ENCODE measurements at places on chromosomes 4 and X.

DNA sequence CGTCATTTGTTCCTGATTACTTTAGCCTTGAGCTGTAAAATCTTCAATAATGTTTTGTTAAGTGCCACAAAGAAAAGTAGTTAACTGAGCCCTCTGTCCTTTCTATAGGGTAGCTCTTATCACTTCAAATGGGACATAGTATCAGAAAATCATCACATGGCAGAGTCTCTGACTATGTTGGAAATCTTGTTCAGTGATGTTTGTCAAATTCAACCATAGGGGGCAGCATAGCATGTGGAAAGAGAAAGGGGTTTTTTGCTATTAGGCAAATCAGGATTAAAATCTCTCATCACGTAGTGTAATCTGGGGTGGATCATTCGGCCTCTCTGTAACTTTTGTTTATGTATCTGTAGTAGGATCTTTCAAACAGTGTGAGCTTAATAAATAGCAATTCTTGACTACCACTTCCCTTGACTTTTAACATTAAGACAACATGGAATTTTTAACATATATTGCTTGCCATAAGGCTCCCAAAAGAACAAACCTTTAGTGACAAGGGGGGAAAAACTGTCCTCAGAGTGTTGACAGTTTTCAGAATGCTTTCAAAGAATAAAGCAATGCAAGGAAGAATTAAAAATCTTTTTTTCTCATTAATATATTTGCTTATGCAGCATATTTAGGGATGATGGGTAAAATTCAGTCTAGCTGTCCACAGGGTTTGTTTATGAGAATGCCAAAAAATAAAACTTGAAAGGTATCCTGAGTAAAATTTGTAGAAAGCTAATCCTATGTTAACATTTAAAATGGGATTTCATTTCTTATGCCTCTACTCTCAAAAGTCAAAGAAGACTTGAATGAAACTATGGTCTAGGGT is 127.2 kb downstream of the FBXW7 start:
- DNase-seq, result peak; percentile 14

DNA sequence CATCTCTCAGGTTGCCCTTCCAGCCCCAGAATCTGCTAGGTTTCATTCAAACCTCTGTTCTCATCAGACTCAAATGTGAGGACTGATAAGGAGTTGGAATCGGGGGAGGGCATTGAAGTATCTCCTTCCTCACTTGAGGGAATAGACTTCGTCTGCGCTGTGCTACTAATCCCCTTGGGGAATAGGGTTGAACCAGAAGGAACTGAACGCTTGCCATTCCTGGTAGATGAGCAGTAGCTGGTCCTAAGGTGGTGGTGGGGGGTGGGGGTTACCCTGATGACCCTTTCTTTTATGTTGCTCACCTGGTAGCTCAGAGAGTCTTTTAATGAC is 692 bp upstream of the SLC9A7 start:
- DNase-seq, result no peak

GRCh38 chrX:41692162-41692749 is 3.5 kb downstream of the GPR34 start:
- DNase-seq, result peak; percentile 72

DNA sequence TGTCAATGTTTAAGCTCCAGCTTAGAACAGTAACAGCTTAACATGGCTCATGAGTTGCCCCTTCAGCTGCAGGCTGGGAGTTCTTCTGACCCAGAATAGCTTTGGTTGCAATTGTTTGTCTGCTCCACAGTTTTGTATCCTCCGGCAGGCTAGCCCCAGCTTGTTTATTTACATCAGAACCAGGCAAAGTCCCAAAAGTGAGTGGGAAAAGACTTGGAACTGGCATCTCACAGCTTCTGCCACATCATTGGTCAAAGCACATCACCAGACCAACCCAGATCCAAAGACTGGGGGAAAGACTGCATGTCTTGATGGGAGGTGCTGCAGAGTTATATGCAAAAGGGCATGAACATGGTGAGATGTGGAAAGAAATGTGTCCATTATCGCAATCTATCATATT is 231.2 kb upstream of the CPEB2 start:
- DNase-seq, result peak; percentile 97

GRCh38 chr4:174640146-174640545 is 117.9 kb upstream of the HPGD start:
- no peak for DNase-seq

GRCh38 chrX:17580539-17581152 is 156.6 kb upstream of the SCML1 start:
- DNase-seq, result peak; percentile 80

GRCh38 chr4:101201421-101201820 is 145.9 kb downstream of the PPP3CA start:
- DNase-seq, result no peak

DNA sequence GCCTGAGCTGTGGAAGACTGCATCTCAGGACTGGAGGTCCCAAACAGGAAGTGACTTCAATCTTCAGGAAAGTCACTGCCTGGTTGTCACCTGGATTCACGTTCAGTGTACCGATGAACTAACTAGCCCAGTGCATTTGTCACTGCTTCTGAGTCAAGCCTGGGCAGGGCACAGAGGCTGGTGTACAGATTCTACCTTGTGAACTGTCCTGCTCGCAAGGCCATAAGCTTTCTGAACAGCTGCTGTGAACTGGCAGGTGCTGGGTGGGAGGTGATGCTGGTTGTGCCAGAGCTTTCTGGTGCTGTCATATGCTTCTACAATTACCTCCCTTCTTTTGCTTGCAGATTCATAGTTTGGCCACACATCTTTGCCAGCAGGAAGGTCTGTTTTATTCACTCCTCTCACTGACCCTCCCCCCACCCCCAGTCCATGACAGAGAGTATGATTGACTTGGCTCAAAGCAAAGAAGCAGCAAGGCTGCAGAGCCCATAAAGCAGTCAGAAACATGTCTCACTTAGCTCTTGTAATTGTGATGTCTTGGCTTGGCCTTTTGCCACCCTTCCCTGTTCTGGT is 40.5 kb downstream of the ZCCHC12 start:
- DNase-seq, result no peak

DNA sequence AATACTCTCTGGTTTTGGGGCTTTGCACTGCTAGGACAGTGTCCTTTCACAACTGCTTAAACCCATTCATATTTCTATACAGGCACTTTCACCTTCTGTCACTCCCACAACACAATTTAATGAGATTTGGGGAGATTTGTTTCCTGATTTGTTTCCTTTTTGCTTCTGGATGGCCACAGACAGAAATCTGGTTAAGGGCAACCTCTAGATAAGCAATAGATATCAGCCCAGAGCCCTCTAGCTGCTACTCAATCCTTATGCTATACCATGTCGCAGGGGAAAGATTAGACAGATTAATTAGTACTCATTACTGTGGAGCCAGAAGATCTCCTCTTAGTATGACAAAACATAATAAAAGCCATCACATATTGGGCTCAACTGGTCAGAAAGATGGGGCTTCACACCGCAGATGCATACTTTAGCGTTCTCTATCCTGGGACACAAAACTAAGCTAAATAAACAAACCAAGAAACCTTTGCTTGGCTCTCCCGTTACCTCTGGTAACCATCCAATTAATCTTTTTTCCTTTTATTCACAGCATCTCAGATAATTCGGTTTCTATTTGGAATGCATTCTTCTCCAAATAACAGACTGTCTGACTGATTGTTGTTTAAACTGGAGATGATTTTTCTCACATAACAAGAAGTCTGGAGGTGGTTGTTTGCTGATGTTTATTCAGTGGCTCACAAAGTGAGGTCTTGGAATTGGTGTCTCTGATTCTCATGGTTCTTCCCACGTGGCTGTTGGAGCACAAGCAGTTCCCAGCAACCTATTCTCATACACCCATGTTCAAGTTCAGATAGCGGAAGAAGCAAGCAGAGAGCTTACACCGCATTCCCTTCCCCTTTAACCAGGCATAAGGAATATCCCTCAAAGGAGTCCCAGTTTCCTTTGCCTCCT is 41.0 kb upstream of the ZNF330 start:
- no peak for DNase-seq

- no peak for DNase-seq
These were observed 166.5 kb upstream of the SLIT2 start for GRCh38 chr4:20085156-20085555.

- peak; percentile 76 for DNase-seq
These were observed 181.1 kb downstream of the LARP7 start for GRCh38 chr4:112817933-112818593.

DNA sequence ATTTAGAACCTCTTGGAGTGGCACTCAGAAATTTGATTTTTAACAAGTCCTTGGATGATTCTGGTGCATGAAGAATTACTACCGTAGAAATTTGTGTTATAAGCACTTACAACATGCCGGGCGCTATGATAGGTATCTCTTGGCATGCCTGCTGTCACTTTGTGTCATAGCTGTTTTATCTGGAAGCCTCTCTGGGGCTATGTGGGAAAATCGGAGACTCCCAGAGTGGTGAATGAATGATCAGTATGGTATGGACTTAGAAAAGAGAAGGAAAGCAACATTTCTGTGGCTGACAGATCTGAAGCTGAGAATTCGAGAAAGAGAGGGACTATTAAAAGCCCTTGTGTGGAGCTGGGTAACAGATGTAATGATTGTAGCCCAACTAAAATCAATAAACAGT is 177.4 kb upstream of the MAMLD1 start:
- DNase-seq, result no peak

- no peak for DNase-seq
These were observed 10.8 kb upstream of the NKAP start for GRCh38 chrX:119954374-119954773.

DNA sequence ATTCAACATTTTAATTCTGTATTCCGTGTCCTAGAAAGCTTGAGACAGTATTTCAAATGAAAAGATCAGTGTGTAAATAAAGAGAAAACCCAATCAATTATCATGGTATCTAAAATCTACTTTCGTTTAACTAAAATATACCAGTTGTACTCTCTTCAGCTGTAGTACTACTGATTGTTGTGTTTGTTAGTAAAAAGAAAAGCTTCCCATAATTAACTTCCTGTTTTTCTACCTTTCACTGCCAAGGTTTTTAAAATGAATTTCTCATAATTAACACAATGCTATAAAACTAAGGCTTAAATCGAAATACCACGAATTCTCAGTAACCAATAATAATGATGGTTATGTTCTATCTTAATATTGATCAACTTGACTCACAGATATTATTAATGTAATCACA is 37.4 kb downstream of the PPP3CA start:
- DNase-seq, result no peak

DNA sequence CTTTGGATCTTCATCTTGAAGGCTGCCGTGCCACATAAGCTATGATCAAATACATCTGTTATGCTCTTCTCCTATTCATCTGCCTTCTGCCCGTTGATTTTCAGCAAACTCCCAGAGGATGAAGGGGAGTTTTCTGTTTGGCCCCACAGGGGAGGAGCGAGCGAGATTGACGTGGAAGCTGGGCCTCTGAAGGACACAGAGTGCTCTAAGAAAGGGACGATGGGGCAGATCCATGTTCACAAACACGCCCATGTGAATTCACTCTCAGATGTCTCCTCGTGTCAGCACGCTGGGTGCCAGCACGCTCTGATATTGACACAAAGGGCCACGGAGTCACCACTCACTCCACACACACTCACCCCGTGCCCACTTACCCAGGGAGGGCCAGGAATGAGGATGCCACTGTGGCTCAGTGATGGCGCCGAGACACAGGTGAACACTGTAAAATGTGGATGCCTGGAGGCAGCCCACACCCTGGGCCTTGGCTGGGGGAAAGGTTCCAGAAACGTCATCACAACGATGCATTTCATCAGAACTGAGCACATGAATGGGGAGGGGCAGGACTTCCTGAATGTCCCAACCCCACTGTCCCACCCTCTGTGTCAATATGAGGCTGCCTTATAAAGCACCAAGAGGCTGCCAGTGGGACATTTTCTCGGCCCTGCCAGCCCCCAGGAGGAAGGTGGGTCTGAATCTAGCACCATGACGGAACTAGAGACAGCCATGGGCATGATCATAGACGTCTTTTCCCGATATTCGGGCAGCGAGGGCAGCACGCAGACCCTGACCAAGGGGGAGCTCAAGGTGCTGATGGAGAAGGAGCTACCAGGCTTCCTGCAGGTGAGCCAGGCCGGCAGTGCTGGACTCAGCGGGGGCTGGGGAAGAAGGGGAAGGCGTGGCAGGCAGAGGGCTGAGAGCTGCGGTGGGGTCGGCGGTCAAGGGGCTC is at the start of gene S100P:
Gene S100P (plus strand): TSS at position 648 of the 946 bp plus-strand sequence. CDS start 55 bp downstream, at position 703.
- peak; percentile 38 for DNase-seq

GRCh38 chrX:57366430-57366829 is 79.9 kb downstream of the FAAH2 start:
- no peak for DNase-seq

DNA sequence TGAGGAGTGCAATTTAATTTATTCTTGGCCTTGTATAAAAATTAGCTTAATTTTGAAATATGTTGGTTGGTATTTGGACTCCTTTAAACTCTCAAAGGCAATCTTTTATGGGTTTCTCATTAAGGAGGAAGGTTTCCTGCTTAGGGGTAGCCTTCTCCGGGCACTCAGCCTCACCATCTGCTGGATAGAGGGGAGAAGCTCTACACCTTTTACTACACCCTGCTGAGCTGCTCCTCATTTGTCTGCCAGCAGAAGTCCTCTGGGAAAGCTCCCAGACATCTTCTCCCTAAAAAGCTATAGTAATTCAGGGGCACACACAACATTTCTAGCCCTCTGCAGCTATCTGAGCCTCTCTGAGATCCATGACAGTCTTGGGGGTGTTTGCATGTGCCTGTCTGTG is 179.1 kb downstream of the SOWAHB start:
- no peak for DNase-seq

- DNase-seq, result peak; percentile 49
These were observed 20.7 kb downstream of the FHDC1 start for GRCh38 chr4:152956650-152957436.

DNA sequence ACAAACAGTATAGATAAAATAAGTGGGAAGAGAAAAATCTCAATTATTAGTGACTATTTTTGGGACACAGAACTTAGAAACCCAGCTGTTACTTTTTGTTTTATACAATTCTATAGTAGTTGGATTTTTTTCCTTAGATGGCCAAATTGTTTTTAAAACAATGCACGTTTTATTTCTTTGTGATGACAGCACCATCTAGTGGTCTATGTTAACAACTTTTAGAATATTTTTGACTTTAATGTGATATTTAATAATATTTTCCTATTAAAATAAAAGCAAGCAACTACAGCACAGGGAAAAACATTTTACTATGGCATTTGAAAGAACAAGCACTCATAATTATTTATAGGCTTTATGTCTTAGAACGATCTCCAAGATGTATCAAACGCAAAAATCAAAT is 5.6 kb upstream of the SMIM31 start:
- DNase-seq, result no peak

GRCh38 chr4:123588631-123589241 is 192.1 kb downstream of the SPRY1 start:
- DNase-seq, result peak; percentile 76

DNA sequence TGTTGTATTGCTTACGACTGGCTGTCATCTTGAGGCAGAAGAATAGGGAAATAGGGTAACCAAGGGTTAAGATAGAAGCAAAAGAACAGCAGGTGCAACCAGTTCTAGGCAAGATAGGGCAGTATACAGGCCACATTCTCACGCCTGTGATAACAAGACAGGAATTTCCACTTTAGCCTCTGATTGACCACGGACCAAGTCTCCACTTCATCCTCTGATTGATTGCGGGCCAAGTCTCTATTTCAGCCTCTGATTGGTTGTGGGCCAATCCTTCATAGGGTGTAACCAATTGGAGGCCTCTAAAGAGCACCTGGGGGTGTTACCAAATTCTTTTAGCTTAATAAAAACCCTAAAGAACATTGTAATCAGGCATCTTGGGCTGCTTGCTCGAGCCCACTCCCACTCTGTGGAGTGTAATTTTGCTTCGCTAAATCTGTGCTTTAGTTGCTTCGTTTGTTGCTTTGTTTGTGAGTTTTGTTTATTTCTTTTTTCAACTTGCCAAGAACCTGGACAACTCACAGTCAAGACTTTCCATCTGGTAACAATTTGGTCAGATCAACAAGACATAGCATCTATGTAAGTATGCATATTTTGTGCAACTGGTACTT is 8.7 kb upstream of the TBC1D9 start:
- DNase-seq, result peak; percentile 60
